ENCODE measurements at places on chromosomes 5 and 9.

- no peak for DNase-seq
Measured at GRCh38 chr5:68894673-68895072, 199.1 kb upstream of the SLC30A5 start.

- no peak for DNase-seq
Measured at GRCh38 chr5:159571501-159572244, 241.4 kb upstream of the IL12B start.

DNA sequence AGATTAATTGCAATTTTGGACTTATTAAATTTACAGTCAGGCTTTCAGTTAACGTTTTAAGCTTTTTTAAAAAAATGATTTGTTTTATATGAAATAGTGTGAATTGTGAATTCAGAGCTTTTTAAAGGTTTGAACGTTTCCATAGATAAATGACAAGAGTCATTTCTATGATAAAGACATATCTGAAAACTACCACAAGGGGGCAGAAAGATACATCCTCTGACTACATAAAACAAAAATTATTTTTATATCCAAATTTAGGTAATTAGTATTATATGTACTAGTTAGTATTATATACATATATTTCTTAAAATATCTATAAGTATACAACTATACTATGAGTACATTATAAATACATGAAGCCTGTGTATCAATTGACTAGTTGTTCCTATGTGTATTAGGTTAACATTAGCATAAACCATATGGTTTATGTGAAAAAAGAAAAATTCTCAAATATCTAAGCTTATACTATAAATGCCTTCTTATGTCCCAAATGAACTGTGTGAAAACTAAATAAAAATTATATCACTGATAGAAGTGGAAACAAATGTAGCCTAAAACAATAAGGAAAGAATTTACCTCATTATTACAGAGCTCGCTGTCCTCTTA, 155.2 kb downstream of the MEF2C start:
- DNase-seq = no peak

GRCh38 chr5:115594128-115595047, 7.9 kb downstream of the TICAM2 start:
- DNase-seq = no peak

DNA sequence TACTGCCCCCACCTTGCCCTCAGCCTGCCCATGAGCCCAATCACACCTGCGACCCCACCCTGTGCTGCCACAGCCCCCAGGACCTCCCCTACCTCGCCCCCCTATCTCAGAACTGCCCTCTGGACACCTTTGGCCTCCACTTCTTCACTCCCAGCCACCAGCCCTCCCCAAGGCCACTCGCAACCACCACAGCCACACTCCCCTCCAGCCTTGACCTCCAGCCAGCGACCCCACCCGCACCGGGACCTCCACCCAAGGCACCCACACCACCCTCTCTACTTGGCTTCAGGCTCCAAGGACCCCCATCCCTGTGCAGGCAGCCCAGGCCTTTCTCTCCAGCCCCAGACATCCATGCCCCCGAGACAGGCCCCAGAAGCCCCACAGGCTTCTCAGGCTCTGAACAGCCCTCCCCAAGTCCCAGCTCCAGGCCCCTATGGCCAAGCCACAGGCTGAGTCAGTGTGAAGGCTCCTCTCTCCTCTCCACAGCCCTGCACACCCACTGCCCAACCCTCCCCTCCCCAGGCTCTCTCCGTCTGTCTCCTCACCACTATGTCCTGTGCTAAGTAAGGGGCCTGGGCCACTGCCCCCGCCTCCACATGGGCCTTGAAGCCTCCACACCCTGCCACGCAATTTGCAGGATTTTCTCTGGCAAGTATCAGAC, 2.0 kb downstream of the AK1 start:
- no peak for DNase-seq

- DNase-seq = no peak
Measured at GRCh38 chr9:115134941-115135340, 17.0 kb upstream of the TNC start.

DNA sequence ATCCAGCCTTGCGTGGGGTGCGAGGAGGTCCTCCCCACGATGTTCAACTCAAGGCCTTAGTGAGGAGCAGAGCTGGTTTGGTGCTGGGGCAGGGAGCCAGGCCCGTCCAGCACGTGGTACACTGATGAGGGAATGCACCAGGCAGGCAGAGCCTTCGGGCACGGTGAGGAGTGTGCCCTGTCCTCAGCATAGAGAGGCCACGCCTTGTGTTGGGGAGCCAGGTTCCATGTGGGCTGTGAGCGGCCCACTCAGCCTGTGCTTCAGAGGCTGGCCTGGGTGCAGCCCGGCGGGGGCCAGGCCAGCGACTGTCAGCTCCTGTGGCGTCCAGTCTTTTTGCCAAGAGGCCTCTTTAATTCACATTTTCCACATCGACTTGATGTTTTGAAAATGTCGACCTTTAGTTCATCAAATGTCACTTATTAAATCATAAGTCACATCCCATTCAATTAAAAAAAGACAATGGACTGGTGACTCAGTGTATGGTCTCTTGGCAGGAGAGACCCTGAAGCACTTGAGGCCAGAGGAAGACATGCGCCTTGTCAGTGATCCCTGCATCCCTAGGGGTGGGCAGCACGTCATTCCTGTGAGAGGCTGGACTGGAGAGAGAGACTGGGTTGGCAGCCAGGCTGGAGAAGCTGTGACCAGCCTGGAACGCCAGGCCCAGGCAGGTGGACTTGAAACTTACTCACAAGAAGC, 21.7 kb downstream of the ERGIC1 start:
- no peak for DNase-seq

GRCh38 chr9:136482046-136482792, 621 bp downstream of the SEC16A start:
- no peak for DNase-seq

- DNase-seq = no peak
Measured at GRCh38 chr5:158979749-158980521, 119.8 kb downstream of the EBF1 start.

DNA sequence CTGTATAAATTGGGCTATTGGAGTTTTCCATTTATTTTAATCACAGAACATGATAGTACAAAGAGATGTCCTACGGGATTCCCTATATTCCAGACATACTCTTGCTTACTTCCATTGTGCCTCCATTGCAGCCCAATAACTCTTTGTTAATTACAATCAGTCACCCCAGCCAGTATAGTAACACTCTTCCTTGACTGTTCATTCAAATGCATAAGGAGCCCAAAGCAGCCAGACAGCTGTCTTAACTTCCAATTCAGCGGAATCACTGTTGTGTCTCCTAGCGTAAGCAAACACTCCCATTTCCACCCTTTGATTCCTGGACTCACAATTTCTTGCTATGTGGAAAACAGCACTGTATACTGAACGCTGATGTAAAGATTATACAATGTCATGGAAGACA, 942.3 kb downstream of the TAF11L14 start:
- no peak for DNase-seq

DNA sequence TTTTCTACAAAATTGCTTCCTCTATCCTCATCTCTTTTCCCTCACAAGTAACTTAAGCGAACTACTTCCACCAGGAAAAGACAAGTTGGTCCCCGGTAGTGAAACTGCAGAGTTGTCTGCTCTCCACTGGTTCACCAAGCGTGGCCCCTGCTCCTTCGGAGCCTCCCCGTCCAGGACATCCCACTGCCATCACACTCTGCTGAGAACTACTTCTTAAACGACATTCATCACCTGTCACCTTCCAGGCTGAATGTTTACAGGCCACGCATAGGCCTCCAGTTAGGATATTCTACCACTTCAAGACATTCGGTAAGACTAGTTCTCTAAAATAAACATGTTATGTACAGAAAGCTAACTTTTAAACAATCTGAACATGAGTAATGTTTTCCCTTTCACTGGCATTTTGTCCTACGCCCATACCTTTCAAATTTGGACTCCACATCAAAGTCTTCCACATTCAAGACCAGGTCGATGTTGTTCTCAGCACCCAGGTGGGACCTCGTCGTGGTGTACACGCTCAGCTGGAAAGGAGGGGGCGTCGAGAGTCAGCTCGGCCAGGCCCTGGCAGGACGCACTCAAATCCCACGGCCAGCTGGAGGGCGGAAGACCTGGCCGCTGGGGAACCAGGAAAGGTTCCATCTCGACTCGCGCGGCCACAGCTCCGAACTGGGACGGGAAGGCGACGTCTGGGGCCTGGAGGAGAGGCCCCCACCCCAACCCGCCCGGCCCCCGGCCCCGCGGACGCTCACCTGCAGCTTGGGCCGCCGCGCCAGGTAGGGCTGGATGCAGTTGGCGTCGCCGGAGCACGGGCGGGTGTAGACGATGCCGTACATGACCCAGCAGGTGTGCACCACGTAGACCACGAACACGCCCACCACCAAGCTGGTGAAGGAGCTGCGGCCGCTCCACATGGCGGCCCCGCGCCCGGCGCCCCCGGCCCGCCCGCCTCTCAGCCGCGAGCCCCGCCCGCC, 683 bp downstream of the CLPTM1L start:
- DNase-seq = peak; percentile 43

GRCh38 chr9:1007312-1007711, 30.9 kb downstream of the DMRT3 start:
- DNase-seq = no peak

DNA sequence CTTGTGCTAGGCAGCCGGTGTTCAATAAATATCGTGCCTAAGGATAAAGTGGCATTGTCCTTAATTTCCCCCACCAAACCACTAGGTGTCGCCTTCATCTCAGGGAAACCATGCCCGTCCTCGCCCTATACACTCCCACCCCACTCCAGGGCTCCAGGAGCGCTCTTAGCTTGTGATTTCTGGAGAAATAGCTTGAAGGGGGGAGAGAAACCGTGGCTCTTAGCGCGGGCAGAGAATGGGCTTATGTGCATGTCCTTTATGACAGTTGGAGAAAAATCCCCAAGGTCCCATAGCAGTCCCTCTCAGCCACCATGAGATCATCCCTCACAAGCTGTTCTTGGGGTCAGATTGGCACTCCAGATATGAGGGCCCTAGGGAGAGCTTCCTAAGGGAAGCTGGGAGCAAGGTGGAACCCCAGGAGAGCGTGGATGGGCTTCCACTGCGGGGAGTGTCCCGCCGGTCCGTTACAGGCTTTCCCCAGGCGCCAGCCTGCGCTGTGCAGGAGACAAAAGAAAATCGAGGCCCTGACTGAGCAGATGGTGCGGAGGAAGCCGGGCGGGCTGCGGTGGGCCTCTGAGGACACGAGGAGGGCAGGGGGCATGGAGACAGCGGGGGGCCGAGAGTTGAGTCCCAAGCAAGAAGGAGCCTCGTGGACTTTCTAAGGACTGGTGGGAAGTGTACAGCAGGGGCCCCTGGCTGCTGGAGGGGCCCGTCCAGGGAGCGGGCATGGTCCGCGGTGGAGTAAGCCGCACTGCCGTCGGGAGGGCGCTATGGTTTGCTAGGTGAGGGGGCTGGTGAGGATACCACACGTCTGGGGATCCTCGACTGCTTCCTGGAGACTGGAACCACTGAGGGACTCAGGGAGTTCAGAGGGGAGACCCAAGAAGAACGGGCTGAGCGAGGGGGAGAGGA, 750 bp upstream of the NPR2 start:
- DNase-seq = peak; percentile 62

Data from left colon (tissue), 2 donors.